WERI-Rb-1 (cell line): ENCODE measurements at places on chromosomes 3 and 15.

GRCh38 chr3:87761795-87762194 is 297.0 kb downstream of the CGGBP1 start:
- no peak for DNase-seq

GRCh38 chr15:88708655-88709054 is 69.8 kb downstream of the ISG20 start:
- DNase-seq, result no peak

DNA sequence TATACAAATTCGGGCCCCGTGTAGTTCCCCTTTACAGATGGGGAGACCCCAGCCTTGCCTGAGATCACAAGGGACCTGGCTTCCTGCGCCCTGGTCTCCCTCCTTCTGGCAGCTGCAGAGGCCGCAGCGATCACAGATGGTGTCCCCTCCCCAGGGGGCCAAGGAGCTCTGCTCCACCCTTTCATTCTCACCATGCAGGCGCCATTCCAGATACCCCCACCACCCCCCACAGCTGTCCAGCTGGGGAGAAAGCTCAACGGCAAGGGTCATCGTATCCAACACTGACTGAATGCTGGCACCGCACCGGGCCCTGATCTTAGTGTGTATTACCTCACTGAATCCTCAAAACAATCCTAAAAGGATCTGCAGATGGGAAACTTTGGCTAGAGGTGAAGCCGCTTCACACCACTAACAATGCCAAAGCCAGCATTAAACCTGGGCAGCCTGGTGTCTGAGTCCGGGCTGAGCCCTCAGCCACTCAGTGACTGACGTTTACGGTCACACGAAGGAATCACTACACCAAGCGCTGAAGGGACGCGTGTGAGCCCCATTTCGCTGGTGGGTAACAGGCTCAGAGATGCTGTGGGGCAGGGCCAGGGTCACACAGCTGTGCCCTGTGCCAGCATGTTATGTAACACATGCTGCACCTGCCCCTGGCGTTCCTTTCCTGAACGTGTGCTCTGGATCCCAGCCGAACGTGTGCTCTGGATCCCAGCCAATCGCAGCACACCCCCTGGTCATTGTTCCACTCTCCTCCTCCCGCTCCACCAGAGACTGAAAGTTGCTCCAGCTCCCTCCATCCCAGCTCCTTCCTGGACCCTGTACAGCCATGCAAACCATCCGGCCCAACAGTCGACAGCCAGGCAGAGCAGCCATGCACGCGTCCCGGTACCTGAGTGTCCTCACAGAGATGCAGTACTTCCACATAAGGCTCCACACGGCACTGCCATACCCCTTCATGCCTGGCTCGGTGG is 51.8 kb downstream of the IQSEC1 start:
- peak; percentile 73 for DNase-seq

- no peak for DNase-seq
These were observed 43.4 kb downstream of the ESYT3 start for GRCh38 chr3:138477801-138478200.

DNA sequence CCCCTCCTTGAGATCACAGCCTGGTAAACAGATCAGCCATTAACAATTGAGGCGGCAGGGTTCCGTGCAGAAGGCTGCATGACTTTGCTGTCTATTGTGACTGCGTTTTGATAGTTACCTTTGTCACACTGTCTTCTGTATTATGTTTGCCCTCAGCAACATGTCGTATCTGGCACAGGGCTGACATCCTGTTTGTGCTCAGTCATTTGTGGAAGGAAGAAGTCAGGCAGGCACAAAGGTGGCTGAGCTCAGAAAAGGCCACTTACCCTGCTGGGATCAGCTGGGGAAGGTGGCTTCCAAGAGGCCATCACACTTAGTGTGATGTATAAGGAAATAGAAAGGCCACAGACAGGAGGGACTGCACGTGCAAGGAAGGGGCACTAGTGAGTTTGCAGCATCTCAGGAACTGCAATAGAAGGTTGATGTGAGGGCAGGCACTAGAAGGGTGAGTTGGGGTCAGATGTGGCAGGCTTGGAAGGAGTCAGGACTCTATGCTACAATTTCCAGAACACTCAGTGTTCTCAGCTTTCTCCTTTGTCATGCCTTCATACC is 13.4 kb downstream of the PML start:
- DNase-seq, result no peak

DNA sequence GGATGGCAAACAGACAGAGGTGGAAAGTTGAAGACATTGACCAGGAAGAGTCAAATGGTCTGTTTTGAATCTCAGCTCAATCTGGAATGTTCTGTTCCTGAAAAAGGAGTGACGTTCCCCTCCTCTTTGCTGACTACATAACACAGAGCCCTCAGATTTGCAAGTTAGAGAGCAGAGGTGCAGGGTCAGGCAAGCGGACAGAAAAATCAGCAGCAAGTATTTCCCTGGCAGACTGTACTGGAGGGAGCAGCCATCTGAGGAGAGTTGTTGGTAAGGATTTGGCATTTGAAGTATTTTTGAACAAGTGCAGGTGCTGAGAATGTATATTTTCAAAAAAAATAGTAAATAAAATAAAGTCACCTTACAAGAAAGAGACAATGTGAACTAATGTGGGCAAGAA is 17.6 kb downstream of the ZNF80 start:
- no peak for DNase-seq

DNA sequence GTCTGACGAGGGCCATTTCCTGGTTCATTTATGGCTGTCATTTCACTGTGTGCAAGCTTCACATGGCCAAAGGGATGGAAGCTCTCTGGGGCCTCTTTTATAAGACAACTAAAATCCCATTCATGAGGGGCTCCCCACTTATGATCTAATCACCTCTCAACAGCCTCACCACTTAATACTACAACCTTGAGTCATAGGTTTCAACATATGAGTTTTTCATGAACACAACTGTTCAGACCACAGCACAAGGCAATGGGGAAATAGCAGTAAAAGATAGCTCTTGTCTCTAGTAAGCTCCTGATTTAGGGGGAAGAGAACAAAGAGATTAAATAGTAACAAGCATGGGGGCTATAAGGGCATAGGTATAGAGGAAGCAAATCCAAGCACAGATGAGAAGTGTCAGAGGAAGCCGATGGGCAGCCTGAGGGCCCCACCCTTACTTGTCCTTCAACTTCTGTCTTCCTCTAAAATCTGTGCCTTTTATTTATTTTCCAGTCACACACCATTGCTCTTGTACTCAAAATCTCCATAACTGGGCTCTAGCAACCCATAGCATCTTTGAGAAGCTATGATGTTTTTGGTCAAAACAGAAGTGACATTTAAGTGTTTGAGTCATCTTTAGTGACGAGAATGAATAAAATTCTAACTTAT is 329.1 kb downstream of the UNC13C start:
- no peak for DNase-seq

- DNase-seq, result no peak
These were observed 13.6 kb upstream of the ADAMTS17 start for GRCh38 chr15:100355342-100355741.
